ENCODE measurements at places on chromosomes 12 and 14. TPM values are rescaled to one million over a fixed set of nuclear protein-coding genes. Genes with fewer than 3 reads are reported as not detected.
A peak's percentile ranks its signal among the peaks of the same experiment; 100 is the strongest.

The DCAF11 gene
- 78.6 TPM for total RNA-seq

The MBIP gene
- total RNA-seq = 5.2 TPM

The NIN gene
- 36.8 TPM for total RNA-seq

The PTPRO gene
- total RNA-seq = not detected

The PIK3C2G gene
- total RNA-seq = 3.7 TPM

The BBOF1 gene
- 2.0 TPM for total RNA-seq

DNA sequence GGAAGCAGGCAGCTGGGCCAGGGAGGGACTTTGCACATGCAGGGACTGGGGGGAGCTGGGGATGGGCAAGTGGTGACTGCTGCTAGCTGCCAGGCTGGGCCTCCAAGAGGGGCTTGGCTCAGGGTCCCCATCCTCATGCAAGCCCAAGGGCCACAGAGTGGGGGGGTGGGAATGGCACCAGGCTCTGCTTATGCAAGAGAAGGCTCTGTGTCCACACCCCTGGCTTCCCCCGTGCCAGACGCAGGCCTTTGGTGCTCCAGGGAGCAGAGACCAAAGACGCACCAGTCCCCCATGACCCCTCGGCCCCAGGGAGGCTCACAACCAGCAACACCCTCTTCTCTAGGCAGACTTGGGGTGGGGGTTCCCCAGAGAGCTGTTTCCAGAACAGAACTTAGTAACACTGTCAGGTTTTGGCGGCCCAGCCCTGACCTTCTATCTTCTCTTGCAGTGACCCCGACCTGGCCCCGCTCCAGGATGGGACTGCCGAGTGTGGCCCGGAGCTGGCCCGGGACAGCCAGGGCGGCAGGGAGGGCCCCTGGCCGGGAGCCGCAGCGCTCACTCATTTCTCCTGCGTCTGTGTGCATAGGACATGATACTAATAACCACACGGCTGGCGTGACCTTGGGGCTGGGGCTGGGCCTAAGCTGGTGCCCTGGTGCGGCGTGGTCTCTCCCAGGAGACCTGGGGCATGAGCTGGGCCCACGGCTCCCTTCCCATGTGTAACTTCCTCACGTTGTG is 14.3 kb downstream of the XRCC3 start:
- H3K27me3 ChIP-seq = no peaks in the 10 kb centered on the region
- no peak overlapping the region for H3K4me3 ChIP-seq
- H3K27ac ChIP-seq = no peak overlapping the region
- H3K36me3 ChIP-seq = peaks cover 29% of the 10 kb centered on the region
- H3K4me1 ChIP-seq = peaks cover 35% of the 10 kb centered on the region

GRCh38 chr12:93425736-93426411 is 15.9 kb downstream of the UBE2N start:
- no peaks in the 10 kb centered on the region for H3K27me3 ChIP-seq
- no peak for DNase-seq
- H3K36me3 ChIP-seq = no peaks in the 10 kb centered on the region
- peak overlapping the region; percentile 19 for H3K27ac ChIP-seq

DNA sequence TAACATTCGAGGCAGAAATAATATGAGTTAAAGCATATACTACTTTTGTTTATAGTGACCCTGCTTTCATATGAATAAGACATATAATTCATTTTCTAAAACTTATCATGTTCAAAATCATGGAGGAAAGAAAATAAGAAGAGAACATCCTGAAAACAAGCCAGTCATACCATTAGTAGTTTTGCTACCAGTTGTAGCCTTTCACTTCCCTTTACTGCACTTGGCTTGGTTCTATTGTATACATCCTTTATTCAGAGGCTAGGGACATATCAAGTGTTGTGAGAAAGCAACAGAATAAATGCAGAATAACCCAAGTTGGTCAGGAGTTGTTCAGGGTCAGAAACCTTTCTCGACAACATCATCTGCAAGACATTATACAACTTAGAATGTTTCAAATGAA is 598.7 kb downstream of the SOX5 start:
- no peak overlapping the region for H3K27ac ChIP-seq
- no peaks in the 10 kb centered on the region for H3K36me3 ChIP-seq
- no peak overlapping the region for H3K4me3 ChIP-seq
- no peak for DNase-seq

DNA sequence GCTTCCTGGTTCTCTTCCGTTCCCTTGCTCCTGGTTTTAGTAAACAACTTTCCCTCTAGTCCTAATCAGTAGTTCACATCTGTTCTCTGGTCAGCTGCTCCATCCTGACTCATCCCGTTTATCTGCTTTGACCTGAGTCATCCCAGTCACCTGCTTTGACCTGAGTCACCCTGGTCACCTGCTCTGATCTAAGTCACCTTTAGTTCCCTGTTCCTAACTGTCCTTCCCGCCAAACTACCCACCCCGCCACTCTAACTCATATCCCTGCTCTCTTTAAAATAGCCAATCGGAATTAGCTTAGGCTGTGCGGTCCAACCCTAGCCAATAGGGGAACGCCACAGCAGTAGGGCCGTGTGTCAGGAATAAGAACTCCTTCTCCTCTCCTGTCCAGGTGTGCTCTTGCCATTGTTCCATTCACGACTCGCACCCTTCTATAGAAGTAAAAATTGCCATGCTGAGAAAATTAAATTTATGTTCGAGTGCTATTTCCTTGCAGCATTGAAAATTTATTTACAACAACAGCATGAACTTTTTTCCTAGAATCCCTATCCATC is 3.1 kb upstream of the ANKRD33 start:
- H3K4me1 ChIP-seq = peaks cover 22% of the 10 kb centered on the region
- no peak overlapping the region for H3K27ac ChIP-seq
- H3K36me3 ChIP-seq = no peaks in the 10 kb centered on the region

DNA sequence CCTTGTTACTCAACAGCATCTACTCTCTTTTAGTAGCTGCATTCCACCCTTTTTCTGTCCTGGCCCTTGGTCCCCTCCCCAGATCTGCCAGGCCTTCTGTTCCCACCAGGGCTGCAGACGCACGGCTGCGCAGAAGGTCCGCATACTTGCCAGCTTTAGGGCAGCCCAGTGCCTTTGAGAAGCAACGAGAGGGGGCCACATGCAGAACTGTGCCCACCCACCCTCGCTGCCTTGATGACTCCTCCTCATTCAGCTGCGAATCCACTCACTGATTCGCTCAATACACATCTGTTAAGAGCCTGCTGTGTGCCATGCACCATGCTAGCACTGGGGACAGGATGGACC is 39.2 kb downstream of the PRIMA1 start:
- H3K27me3 ChIP-seq = no peaks in the 10 kb centered on the region
- no peak overlapping the region for H3K27ac ChIP-seq
- no peak for DNase-seq
- no peaks in the 10 kb centered on the region for H3K36me3 ChIP-seq
- H3K4me3 ChIP-seq = no peak overlapping the region
- no peaks in the 10 kb centered on the region for H3K4me1 ChIP-seq

GRCh38 chr14:87705439-87705896 is 287.5 kb downstream of the GALC start:
- no peaks in the 10 kb centered on the region for H3K27me3 ChIP-seq
- H3K36me3 ChIP-seq = no peaks in the 10 kb centered on the region
- H3K4me1 ChIP-seq = no peaks in the 10 kb centered on the region
- DNase-seq = no peak

DNA sequence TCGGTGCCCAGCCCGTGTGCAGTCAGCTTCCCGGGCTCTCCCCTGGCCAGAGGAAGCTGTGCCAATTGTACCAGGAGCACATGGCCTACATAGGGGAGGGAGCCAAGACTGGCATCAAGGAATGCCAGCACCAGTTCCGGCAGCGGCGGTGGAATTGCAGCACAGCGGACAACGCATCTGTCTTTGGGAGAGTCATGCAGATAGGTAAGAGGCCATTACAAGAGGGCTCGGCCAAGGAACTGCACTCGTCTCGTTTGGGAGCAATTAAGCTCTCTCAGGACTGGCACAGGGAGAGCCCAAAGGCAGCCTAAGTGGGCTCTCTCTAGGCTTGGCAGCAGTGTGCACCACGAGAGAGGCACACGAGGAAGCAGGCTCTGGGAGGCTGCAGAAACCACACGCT is 3.7 kb downstream of the WNT5B start:
- peak overlapping the region; percentile 13 for H3K27ac ChIP-seq
- peaks cover 12% of the 10 kb centered on the region for H3K4me1 ChIP-seq
- DNase-seq = no peak
- H3K27me3 ChIP-seq = no peaks in the 10 kb centered on the region

DNA sequence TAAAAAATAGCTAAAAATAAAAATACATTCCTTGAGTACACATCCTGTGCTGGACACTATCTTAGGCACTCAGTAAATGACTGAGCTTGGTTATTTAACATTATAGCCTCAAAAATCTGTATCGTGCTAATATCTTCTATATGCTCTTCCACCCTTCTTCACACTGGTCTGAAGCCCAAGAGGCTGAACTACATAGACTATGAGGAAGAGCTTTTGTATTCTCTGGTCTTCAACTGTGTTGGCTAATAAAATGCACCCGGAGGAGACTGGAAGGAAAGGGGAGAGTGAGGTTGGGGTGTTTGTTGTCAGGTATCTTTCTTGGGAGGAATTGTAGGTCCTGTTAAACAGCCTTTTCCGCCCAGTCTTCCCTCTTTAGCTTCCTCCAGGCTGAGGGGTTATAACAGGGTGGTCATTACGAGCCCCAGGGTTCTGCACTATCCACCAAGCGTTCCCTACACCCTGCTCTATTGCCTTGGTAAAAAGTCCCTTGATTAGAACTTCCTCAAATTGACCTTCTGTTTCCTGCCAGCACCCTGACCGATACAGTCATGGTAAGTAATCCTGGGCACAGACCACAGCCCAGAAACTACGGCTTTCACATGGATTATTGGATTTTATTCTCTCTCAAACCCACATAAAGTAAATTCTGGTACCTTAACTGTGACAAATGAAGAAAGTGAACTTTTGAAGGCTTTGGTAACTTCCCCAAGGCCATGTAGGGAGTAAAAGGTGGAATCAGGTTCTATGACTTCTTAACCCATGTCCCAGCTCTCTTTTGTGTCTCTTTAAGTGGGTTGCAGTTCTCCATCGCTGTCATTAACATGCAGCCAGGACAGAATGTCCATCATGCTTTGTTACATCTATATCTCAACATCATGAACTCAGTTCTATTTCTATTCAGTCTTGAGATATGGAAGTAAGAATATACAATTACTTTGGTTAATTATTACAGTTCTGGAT is 71.3 kb downstream of the PTHLH start:
- DNase-seq = no peak
- H3K27ac ChIP-seq = no peak overlapping the region
- H3K36me3 ChIP-seq = no peaks in the 10 kb centered on the region
- H3K4me3 ChIP-seq = no peak overlapping the region
- H3K4me1 ChIP-seq = no peaks in the 10 kb centered on the region

DNA sequence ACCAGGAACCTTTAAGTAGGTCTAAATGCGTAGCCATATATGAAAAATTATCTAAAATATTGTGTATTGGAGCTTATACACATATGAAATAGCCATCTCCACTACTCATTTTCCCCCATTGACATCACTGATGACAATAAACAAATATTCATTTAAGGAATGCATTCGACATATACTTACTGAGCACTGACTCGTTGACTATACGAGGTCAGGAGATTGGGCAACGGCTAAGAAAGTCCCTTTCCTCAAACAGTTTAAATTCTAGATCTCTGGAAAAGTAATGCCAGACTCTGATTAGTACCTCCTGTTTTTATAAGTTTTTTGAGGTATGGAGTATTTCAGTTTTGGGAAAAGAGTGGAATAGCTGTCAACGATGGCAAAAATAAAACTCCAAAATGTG is 139.4 kb upstream of the DIO2 start:
- H3K36me3 ChIP-seq = no peaks in the 10 kb centered on the region
- DNase-seq = no peak
- H3K4me1 ChIP-seq = no peaks in the 10 kb centered on the region
- no peak overlapping the region for H3K4me3 ChIP-seq
- H3K27me3 ChIP-seq = no peaks in the 10 kb centered on the region
- no peak overlapping the region for H3K27ac ChIP-seq

GRCh38 chr12:31205054-31205453 is 120.9 kb downstream of the SINHCAF start:
- H3K27me3 ChIP-seq = peaks cover 5% of the 10 kb centered on the region
- H3K36me3 ChIP-seq = no peaks in the 10 kb centered on the region
- H3K4me3 ChIP-seq = no peak overlapping the region
- no peak for DNase-seq
- H3K4me1 ChIP-seq = no peaks in the 10 kb centered on the region

DNA sequence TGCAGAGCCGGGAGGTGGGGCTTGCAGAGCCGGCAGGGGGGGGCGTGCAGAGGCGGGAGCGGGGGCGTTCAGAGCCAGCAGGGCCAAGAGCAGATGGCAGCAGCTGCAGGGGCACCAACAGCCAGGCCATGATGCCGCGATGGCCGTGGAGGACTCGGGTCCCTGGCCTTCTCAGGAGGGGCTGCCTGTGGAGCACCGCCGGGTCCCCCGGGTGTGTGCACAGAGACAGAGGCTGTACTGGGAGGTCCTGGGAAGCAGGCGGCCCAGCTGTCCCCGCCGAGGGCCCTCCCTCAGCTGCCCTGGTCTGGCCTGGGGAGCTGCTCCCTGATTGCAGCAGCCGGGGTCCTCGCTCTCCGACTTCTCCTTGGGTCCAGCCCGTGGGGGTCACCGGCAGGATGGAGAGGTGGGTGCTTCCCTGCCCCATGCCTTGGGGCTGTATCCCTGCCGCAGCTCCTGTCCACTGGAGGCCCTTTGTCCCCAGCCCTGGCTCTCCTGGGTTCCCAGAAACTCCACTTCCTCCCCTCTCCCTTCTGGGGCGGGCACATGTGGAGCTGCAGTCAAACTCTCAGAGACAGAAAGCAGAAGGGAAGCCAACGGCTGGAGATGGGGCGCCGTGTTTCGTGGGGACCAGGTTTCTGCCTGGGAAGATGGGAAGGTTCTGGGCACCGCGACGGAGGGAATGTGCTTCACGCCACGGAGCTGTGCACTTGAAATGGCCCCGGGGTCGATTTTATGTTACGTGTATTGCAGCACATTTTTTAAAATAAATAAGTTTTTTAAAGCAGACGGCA is 75.8 kb upstream of the GALNT9 start:
- no peaks in the 10 kb centered on the region for H3K4me1 ChIP-seq
- no peak for DNase-seq
- H3K27ac ChIP-seq = no peak overlapping the region
- H3K4me3 ChIP-seq = no peak overlapping the region
- H3K36me3 ChIP-seq = no peaks in the 10 kb centered on the region
- H3K27me3 ChIP-seq = no peaks in the 10 kb centered on the region

GRCh38 chr12:96239711-96240635 is 45.8 kb downstream of the ELK3 start:
- H3K4me3 ChIP-seq = no peak overlapping the region
- peak overlapping the region; percentile 81 for H3K27ac ChIP-seq
- no peaks in the 10 kb centered on the region for H3K36me3 ChIP-seq
- peaks cover 33% of the 10 kb centered on the region for H3K4me1 ChIP-seq
- no peak for DNase-seq

All from esophagus squamous epithelium (tissue), 5 donors.